ENCODE measurements at places on chromosomes 3 and 15.

DNA sequence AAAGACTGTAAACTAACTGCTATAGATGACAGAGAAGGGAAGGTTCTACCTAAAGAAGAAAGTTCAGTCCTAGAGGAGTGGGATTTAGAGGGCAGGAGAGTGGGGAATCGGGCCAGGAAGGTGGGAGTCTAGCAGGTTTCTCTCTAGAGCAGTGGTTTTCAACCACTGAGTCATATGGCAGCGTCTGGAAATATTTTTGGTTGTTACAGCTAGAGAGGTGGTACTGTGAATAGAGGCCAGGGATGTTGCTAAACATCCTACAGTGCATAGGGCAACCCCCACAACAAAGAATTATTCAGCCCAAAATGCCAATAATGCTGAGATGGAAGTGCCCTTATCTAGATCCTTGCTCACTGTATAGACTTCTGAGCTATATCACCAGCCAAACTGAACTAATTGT lies 28.7 kb downstream of the ATP1B3 start:
- peaks cover 15% of the 10 kb centered on the region for H3K36me3 ChIP-seq
- no peaks in the 10 kb centered on the region for H3K27me3 ChIP-seq
- no peak overlapping the region for H3K4me3 ChIP-seq
- no peak overlapping the region for H3K27ac ChIP-seq
- no peaks in the 10 kb centered on the region for H3K4me1 ChIP-seq
- no peak for DNase-seq

GRCh38 chr3:94524102-94524919 lies 461.4 kb downstream of the NSUN3 start:
- peak; percentile 32 for DNase-seq
- H3K27ac ChIP-seq = peak overlapping the region; percentile 34
- H3K4me3 ChIP-seq = no peak overlapping the region
- peaks cover 4% of the 10 kb centered on the region for H3K4me1 ChIP-seq

- peak; percentile 4 for DNase-seq
- no peaks in the 10 kb centered on the region for H3K27me3 ChIP-seq
- no peaks in the 10 kb centered on the region for H3K4me1 ChIP-seq
- no peak overlapping the region for H3K4me3 ChIP-seq
These were observed 423.0 kb downstream of the ZBBX start for GRCh38 chr3:166957121-166957520.

DNA sequence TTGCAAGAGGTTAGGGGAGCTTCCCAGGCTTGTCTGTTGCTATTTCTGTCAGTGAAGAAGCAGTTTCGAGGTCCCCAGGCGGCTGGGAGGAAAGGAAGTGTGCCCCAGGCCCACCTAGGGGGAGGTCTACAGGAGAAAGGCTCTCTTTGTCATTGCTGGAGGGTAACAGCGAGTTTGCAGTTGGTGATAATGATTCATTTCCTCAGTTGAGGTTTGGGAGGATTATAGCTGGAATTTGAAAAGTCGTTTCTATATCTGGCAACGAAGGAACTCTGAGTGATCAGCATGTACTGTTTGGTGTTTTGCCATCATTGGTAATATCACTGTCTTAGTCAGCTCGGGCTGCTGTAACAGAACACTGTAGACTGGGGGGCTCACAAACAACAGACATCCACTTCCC lies 65.5 kb upstream of the UBE3A start:
- H3K4me3 ChIP-seq = no peak overlapping the region
- H3K4me1 ChIP-seq = no peaks in the 10 kb centered on the region

DNA sequence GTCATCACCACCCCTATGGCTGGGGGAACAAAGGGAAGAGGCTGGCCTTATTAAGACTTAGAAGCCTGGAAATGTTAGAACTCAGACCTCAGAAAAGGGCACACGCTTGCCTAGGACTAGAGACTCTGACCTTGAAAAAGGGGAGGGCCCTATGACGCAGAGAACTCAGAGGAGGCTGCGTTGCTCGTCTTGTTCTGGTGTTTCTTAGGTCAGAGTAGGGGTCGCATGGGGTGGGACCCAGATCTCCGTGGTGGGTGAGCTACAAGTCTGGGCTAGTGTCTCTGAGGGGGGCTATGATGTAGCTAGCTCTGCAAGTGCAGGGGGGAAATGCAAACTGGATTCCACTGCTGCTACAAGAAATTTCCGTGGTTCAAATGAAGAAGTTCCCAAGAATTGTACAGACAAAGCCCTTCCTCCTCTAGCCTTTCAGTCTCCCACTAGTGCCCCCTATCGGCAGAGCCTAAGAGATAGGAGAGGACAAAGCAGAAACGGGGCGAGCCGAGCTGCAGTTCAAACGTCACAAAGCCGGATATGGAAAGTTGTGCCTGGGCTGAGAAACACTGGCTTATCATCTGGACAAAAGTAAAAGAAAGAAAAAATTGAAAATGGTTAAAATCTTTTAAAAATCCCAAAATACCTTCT lies 392.9 kb upstream of the ROBO2 start:
- DNase-seq = no peak
- no peak overlapping the region for H3K4me3 ChIP-seq
- H3K36me3 ChIP-seq = no peaks in the 10 kb centered on the region
- no peak overlapping the region for H3K27ac ChIP-seq

- DNase-seq = no peak
- H3K27ac ChIP-seq = no peak overlapping the region
- H3K4me3 ChIP-seq = no peak overlapping the region
- no peaks in the 10 kb centered on the region for H3K36me3 ChIP-seq
These were observed 42.1 kb upstream of the ACTC1 start for GRCh38 chr15:34837246-34838016.

DNA sequence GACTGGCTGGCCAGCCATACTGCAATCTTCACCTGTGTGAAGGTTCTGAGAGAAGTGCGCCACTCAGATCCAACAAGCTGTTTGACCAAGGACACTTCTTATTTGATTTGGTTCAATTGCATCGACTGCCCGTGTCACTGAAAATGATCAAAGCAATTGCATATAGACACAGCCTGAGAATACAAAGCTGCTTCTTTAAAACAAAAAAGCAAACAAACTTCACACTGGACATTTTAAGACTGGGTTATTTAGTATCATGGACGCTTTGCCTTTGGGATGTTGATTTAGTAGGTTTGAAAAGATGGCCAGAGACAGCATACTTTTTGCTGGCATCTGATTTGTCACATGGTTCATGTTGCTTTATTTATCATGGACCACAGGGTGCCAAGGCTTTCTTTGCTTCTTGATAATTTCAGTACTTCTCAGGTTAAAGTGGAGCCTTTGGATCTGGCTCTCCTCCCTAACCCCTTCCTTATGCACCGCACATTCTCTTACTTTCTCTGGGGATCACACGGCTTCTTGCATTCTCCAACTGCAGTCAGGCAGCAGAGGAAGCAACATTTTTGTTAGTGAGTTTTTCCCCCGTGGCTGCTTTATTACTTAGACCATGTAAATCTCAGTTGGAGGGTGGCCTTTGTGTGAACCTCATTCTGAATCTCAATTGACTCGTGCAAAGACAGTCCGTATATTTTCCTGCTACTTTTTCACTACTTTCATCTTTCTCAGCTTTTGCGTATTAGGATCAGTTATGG lies 151.0 kb downstream of the CD47 start:
- H3K4me3 ChIP-seq = no peak overlapping the region
- no peaks in the 10 kb centered on the region for H3K36me3 ChIP-seq
- no peaks in the 10 kb centered on the region for H3K27me3 ChIP-seq
- no peak overlapping the region for H3K27ac ChIP-seq
- no peaks in the 10 kb centered on the region for H3K4me1 ChIP-seq
- no peak for DNase-seq

- no peak overlapping the region for H3K4me3 ChIP-seq
- H3K27me3 ChIP-seq = no peaks in the 10 kb centered on the region
- H3K27ac ChIP-seq = no peak overlapping the region
- H3K4me1 ChIP-seq = peaks cover 11% of the 10 kb centered on the region
- no peak for DNase-seq
These were observed 78.7 kb downstream of the EPHB1 start for GRCh38 chr3:134873789-134874188.

DNA sequence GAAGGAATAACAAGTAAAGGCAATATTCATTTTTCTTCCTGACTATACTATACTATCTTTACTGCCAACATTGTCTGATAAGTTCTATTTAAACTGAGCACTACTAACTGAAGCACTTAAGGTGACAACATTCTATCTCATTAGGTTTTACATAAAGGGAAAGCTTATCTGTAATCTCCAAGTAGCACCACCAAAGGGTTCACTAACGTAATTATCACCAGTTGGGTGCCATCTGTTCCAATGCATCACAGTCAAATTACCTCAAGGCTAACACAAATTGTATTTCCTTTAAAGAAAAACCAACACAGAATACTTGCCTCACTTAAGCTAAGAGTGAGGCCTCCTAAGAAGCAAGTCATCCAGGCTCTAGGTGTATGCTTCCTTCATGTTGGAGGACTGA lies 453.8 kb downstream of the RAP2B start:
- H3K27me3 ChIP-seq = no peaks in the 10 kb centered on the region
- H3K4me3 ChIP-seq = no peak overlapping the region
- H3K36me3 ChIP-seq = no peaks in the 10 kb centered on the region
- H3K4me1 ChIP-seq = no peaks in the 10 kb centered on the region
- H3K27ac ChIP-seq = no peak overlapping the region
- DNase-seq = peak; percentile 69

GRCh38 chr15:90889736-90890456 lies 5.6 kb downstream of the FES start:
- peaks cover 12% of the 10 kb centered on the region for H3K4me1 ChIP-seq
- no peak overlapping the region for H3K27ac ChIP-seq
- H3K4me3 ChIP-seq = no peak overlapping the region
- no peak for DNase-seq
- H3K27me3 ChIP-seq = no peaks in the 10 kb centered on the region

GRCh38 chr3:66196633-66197032 lies 24.2 kb upstream of the SLC25A26 start:
- H3K27ac ChIP-seq = no peak overlapping the region
- peaks cover 12% of the 10 kb centered on the region for H3K4me1 ChIP-seq
- no peak for DNase-seq
- no peak overlapping the region for H3K4me3 ChIP-seq

DNA sequence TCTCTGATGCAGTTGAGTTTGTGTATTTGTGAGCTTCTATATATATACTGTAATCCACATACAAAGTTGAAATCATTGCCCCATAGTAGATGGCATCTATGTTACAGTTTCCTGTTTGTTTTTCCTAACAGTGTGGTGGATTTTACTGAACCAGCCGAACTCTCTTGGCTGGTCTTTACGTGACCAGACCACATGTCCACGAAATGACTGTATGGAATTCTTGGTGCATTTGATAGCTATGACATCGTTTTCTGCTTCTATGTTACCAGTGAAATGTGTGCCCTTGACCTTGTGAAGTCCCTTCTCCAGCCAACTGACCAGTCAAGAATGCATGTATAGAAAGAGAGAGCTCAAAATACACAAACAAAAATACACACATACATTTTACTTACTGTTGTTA lies 1.8 kb downstream of the KCNMB2 start:
- H3K27me3 ChIP-seq = no peaks in the 10 kb centered on the region
- H3K27ac ChIP-seq = no peak overlapping the region
- H3K4me3 ChIP-seq = peak overlapping the region; percentile 64
- DNase-seq = no peak
- H3K4me1 ChIP-seq = no peaks in the 10 kb centered on the region

- H3K4me1 ChIP-seq = no peaks in the 10 kb centered on the region
- DNase-seq = no peak
- H3K27ac ChIP-seq = no peak overlapping the region
- H3K4me3 ChIP-seq = no peak overlapping the region
- H3K36me3 ChIP-seq = no peaks in the 10 kb centered on the region
These were observed 288.1 kb upstream of the GPR149 start for GRCh38 chr3:154718053-154718452.

- no peaks in the 10 kb centered on the region for H3K27me3 ChIP-seq
- H3K36me3 ChIP-seq = no peaks in the 10 kb centered on the region
- no peaks in the 10 kb centered on the region for H3K4me1 ChIP-seq
- DNase-seq = no peak
- no peak overlapping the region for H3K4me3 ChIP-seq
- H3K27ac ChIP-seq = peak overlapping the region; percentile 86
These were observed 84.6 kb downstream of the ZBTB20 start for GRCh38 chr3:115062412-115062956.

GRCh38 chr3:165683947-165684346 lies 153.3 kb downstream of the BCHE start:
- H3K36me3 ChIP-seq = no peaks in the 10 kb centered on the region
- DNase-seq = no peak
- no peak overlapping the region for H3K27ac ChIP-seq
- H3K4me3 ChIP-seq = no peak overlapping the region

- no peak for DNase-seq
- no peak overlapping the region for H3K4me3 ChIP-seq
- H3K36me3 ChIP-seq = no peaks in the 10 kb centered on the region
- H3K4me1 ChIP-seq = no peaks in the 10 kb centered on the region
- H3K27ac ChIP-seq = no peak overlapping the region
These were observed 1304.5 kb upstream of the GBE1 start for GRCh38 chr3:83065851-83066460.

Measured in spinal cord (tissue), 10 donors.